ENCODE measurements at places on chromosomes 3 and 15.

DNA sequence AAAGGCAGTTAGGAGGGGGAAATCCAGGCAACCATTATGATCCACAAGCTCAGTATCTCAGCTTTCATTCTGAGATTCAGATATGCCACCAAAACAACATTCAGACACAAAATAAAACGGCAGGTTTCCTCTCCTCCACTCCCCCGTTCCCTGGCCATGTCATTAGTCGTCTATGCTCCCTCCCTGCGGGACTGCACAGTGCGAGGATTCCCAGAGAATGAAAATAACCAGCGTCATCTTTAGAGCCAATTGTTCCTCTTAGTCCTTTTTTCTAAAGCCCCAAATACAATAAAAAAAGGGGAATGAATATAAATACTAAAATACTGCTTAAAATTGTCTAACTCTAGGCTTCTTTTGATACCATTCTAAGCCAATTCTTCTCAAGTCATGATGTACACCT is 7.8 kb upstream of the SLCO3A1 start:
- DNase-seq: no peak

GRCh38 chr3:132543011-132543739 is 53.9 kb upstream of the ACKR4 start:
- no peak for DNase-seq

- DNase-seq: no peak
Observed at GRCh38 chr3:125239266-125239665, 26.7 kb upstream of the SLC12A8 start.

GRCh38 chr15:31360843-31361763 is 34.5 kb downstream of the KLF13 start:
- DNase-seq: no peak

- no peak for DNase-seq
Observed at GRCh38 chr15:41967506-41968206, 4.7 kb downstream of the EHD4 start.

- no peak for DNase-seq
Observed at GRCh38 chr3:128321418-128321817, 145.3 kb downstream of the DNAJB8 start.

DNA sequence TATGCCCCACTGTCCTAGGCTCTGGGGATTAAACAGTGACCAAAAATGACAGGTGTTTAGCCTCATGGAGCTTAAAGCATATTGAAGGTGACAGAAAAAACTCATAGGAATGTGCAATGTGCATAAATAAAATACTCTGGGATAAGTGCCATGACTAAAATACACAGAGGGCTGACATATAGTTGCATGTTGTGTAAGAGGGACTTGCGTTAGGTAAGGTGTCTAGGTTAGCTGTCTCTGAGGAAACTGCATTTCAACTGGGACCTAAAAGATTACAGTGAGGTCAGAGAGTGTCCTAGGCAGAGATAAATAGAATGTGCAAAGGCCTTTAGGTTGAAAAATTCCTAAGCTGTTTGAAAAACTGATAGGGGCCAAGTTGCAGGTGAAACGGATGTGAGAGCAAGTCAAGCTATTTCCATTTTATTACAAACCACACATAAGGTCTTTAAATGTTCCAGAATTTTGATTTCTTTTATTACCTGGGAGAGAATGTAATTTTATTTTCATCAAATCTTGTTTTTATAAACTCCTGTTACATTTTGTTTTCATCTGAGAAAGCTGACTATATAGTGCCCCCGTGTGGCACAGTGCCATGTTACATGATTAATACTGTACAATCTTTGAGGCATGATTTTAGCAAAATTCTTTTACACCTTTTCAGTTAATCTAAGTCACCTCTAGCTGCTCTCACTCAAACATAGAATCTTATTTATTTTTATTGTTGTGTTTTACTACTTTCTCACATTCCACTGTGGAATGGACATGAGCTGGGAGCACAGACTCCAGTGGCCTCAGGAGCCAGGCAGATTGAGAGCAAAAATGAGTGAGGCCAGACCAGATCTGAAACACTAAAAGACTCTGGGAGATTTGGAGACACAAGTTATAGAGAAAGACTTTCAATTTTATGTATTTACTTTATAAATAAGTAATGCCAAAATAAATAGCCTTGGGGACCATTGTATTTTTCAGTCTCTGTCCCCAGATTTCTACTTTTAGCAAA is 259.6 kb upstream of the ZNF717 start:
- DNase-seq: no peak

DNA sequence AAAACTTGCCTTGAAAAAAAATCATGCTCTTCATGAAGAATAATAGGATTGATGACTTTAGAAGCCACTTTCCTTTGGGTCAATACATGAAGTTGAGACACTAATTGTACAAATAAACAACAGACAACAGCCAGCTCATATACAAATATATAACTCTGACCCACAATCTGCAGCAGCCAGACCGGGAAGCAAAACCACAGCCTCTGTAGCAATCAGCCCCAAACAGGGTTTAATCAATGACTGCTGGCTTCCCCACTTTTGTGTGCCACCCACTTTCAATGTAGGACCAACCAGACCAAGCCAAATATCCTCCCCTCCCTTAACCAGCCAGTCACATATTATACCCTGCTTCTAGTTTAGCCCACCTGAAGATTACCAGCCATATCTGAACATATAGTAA is 39.0 kb downstream of the IFT57 start:
- no peak for DNase-seq

GRCh38 chr15:30929064-30929669 is 25.5 kb downstream of the FAN1 start:
- no peak for DNase-seq

DNA sequence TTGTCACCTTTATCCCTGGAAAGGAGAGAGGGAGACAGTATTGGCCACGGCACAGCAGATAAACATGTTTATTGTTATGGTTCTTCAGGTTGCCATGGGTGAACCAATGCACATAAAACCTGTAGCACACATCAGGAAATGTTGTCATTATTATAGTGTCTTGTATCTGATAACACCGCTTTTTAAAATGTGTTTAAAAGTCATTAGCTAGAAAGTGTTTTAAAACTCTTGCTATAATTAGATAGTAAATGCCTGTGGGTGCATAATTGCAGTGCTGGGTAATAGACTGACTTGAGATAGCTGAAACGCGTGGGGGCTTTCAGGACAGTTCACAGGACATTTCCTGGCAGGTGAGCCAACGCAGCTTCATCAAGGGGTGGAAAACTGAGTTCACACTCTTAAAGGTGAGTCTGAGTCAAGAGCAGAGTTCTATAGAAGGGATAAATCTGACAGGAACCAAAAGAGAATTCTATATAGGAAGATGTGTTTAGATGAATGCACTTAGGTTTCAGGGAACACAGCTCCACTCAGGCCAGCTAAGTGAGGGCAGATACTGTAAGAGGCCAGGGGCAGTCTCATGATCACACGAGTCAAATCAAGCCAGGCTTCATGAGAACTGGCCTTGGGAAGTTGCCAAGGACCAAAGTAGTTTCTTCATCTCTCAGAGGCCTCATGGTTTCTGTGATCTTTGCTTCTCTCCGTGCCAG is 35.6 kb upstream of the PPP4R2 start:
- no peak for DNase-seq

- no peak for DNase-seq
Observed at GRCh38 chr3:160719710-160720109, 36.3 kb upstream of the PPM1L start.

- no peak for DNase-seq
Observed at GRCh38 chr3:134395103-134395502, 20.9 kb upstream of the AMOTL2 start.

DNA sequence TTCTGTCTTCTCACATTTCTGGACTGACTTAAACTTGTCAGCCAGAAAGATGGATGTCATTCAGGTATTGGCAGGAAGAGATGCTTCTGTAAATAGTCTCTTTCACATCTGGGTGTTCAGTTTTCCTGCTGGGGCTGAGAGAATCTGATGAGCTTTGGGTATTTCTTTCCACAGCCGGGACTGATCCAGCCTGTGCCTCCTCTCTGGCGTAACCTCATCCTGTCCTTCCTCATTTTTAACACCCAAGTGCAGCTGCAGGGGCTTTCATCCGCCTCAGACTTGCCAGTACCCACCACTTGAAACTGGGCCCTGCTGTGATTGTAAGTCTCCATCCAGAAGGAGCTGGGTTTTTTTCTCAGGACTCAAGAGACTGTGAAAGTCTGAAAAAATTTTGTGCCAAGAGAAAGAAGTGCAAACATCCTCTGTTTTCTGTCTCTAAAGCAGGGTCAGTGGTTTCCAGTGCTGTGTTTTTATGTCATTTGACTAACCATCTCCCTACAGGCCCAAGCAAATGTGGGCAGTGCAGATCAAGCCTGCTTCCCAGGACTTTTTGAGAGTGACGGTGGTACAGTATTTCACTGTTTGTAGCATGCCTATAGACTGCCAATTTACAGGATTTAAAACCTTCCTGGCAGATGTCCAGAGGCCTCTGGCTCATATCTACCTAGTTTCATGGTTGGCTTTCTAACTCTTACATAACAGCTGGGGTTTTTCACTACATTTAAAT is 342.7 kb downstream of the PTPRG start:
- no peak for DNase-seq

DNA sequence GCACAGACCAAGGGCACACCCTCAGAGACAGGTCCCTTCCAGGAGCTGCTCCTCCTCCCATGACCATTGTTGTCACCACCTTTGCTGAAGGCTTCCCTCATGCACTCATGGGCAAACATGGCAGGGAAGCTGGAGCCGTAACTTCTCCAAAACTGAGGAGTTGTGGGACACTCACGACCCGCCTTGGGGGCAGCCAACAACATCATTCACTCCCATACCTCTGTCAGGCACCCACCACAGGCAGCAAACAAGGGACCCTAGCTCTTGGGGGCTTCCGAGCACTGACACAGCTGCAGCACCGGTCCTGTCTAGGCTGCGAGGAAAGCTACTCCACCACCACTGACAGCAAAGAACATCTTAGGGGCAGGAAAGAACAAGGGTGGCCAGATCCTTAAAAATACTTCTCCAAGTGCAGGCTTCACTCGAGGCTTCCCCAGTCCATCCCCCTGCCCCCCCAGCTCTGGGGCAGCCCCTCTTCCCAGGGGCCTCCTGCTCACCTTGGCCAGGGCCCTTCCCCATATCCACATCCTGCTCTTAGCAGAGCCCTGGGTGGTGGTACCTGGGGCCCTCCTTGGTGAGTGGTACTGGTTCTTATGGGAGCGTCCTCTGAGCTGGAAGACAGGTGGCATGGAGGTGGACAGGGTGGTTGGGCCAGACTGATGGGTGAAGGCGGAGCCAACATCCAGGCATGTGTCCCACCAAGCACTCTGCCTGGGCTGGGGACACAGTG is 28.0 kb upstream of the DUSP7 start:
- DNase-seq: no peak

DNA sequence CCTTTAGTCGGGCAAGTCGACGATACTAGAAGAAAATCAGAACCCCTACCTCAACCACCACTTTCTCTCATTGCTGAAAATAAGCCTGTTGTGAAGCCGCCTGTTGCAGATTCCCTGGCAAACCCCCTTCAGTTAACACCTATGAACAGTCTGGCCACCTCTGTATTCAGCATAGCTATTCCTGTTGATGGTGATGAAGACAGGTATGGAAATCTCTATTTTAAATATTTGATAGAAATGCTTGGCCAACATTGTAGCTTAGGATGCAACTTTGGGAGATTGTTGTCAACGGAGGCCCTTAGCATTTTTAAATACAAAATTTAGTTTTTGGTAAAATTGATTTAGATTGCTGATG is 3.0 kb downstream of the TSC22D2 start:
- no peak for DNase-seq

DNA sequence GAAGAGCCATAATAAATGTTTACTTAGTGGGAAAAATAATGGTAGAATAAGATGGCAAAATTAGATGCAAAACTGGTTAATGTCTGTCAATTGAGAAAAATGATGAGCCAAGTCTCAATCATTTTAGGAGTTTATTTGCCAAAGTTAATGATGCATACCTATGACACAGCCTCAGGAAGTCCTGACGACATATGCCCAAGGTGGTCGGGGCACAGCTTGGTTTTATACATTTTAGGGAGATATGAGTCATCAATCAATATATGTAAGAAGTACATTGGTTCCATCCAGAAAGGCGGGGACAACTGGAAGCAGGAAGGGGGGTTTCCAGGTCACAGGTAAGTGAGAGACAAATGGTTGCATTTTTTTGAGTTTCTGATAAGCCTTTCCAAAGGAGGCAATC is 31.5 kb downstream of the CLEC3B start:
- no peak for DNase-seq

GRCh38 chr3:26247712-26248111 is 374.9 kb upstream of the LRRC3B start:
- DNase-seq: no peak

- DNase-seq: no peak
Observed at GRCh38 chr3:147416931-147417330, 7.8 kb downstream of the ZIC1 start.

GRCh38 chr3:16177382-16177781 is 2.9 kb downstream of the GALNT15 start:
- no peak for DNase-seq

DNA sequence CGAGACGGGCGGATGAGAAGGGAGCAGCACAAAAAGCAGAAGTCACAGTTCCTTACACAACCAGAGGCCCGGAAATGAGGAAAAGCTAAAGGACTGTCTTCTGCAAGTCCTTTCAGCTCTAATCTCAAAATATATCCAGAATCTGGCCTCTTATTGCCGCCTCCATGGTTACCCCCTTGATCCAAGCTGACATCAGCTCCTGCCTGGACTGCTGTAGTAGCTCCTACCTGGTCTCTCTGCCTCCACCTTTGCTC is 324.0 kb upstream of the ROPN1 start:
- no peak for DNase-seq

GRCh38 chr3:126553284-126554084 is 5.2 kb downstream of the C3orf22 start:
- no peak for DNase-seq

DNA sequence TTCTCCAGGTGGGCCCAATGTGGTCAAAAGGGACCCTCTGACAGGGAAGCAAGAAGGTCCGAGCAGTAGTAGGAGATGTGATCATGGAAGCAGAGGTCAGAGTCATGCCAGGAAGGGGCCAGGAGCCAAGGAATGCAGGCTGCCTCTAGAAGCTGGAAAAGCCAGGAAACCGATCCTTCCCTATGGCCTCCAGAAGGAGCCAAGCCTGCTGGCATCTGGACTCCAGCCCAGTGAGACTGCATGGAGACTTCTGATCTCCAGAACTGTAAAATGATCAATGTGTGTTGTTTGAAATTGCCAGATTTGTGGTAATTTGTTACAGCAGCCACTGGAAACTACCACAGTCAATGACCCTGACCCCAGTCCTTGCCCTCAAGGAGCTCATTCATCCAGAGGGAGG is 56.8 kb upstream of the SPATA12 start:
- DNase-seq: no peak

- DNase-seq: no peak
Observed at GRCh38 chr3:107796791-107797190, 274.0 kb downstream of the BBX start.

GRCh38 chr3:67661089-67661488 is 6.7 kb upstream of the SUCLG2 start:
- DNase-seq: no peak

Measured in stimulated activated CD4-positive, alpha-beta T cell treated with anti-CD3 and anti-CD28 coated beads, Interleukin-4, amount 100 ng/mL, for 1 hour (primary cell).